HS-27A (cell line): ENCODE measurements at places on chromosomes 3 and 15.

DNA sequence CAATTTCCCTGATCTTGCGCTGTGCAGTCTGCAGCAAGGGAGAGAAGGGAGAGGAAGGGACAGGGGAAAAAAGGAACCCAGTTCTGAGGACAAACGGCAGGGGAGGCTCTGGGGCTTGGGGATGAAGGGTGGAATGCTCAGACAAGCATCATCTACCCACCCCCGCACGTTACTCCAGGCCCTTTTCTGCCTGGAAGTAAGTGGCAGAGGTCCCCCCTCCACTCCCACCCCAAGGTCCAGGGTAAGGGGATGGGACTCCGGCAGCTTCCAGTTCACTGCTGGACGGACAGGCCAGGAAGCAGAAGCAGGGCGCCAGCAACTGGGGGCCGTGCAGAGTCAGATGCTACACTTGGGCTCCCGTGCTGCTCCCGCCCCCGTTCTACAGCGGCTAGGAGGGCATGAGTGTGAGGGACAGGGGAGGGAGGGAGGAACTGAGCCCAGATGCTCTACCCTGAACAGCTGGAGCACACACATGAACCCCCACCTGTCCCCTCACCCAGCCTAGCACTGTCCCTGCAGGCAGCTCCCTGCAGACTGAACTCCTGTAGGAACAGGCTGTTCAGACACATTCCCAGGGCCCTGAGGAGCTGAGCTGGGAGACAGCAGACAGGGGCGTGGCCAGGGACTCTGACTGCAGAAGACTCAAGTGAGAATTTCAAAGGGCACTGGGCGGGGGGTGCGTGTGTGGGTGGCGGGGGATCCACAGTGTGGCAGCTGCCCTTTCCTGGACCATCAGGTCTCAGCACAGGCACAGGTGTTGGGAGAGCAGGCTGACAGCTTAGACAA is 59.7 kb downstream of the SENP2 start:
- no peak for DNase-seq

GRCh38 chr3:79306934-79307570 is 460.7 kb downstream of the ROBO1 start:
- DNase-seq = no peak

GRCh38 chr3:143139762-143140161 is 20.2 kb downstream of the CHST2 start:
- no peak for DNase-seq

DNA sequence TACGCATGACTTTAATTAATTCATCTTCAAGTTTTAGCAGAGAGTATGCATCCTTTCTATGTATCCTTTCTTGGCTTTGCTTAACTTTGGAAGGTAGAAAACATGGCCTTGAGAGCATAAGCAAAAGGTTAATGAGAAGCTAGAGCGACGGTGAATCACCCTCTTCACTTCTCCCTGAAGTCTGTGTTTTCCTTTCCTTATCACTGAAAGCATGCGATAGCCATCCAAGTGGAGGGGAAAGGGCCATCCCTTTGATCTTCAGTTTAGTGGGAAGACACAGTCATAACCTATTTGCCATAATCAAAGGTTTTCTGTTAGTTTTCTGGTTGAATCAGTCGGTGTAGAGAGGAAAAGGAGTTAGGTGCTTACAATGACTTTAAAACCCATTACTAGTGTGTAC is 354.0 kb upstream of the ROBO2 start:
- DNase-seq = no peak

- no peak for DNase-seq
Observed at GRCh38 chr15:51202783-51203182, 108.1 kb upstream of the TNFAIP8L3 start.

GRCh38 chr3:25957026-25957425 is 167.1 kb downstream of the OXSM start:
- DNase-seq = no peak

GRCh38 chr15:48371961-48372360 is 40.7 kb downstream of the DUT start:
- DNase-seq = no peak

GRCh38 chr3:132265028-132265427 is 52.2 kb upstream of the ACP3 start:
- DNase-seq = no peak

GRCh38 chr3:50883755-50884154 is 209.0 kb downstream of the DOCK3 start:
- DNase-seq = no peak

GRCh38 chr3:158780766-158781165 is 21.1 kb upstream of the MFSD1 start:
- DNase-seq = no peak

DNA sequence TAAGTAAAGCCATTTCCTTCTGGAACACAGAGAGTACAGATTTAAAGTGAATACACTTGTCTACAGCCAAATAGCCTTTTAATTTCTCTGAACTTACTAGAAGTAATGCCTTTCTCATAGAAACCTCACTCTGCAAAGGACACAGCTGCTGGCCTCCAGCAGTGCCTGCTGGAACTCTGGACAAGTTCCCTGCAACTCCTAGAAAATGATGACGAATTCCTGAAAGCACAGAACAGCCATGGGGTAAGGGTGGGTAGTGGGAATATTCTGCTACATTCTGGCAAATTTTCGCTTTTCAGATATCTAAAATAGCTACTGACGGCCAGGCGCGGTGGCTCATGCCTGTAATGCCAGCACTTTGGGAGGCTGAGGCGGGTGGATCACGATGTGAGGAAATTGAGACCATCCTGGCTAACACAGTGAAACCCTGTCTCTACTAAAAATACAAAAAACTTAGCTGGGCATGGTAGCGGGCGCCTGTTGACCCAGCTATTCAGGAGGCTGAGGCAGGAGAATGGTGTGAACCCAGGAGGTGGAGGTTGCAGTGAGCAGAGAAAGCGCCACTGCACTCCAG is 34.4 kb downstream of the RYK start:
- no peak for DNase-seq

DNA sequence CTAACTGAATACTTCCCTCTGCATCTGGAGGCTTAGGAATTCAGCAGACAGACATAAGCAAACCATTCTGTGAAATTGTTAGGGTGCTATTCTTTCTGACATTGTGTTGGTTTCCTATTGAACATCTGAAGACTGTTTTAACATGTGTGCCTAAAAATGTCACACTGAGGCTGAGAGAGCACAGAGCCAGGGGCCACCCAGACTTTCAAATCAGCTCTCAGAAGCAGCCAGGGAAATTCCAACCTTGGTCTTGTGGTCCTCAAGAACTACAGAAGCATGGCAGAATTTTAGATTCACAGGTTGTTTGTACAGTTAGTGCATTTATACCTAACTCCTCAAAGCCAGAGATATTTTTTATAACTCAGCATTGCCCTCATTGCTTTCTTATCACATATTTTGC is 929.2 kb upstream of the CFAP20DC start:
- no peak for DNase-seq

DNA sequence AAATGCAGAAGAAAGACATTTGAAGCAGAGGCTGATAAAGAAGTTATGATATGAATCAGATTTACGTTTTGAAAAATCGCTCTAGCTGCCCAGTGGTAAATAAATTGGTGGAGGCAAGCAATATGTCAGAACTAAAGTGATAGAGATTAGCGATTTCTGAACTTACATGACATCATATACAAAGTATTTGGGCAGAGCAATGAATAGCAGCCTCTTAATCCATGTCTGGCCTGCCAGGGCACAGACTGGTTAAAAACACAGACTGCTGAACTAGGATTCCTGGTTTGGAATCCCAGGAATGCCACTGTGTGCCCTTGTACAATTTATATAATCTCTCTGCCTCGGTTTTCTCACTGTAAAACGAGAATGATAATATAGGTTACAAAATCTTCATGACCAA is 243.1 kb upstream of the SETMAR start:
- DNase-seq = no peak

- DNase-seq = no peak
Observed at GRCh38 chr15:25846377-25846776, 16.8 kb downstream of the ATP10A start.

GRCh38 chr3:48088056-48088748 is 72.0 kb upstream of the MAP4 start:
- DNase-seq = peak; percentile 49

DNA sequence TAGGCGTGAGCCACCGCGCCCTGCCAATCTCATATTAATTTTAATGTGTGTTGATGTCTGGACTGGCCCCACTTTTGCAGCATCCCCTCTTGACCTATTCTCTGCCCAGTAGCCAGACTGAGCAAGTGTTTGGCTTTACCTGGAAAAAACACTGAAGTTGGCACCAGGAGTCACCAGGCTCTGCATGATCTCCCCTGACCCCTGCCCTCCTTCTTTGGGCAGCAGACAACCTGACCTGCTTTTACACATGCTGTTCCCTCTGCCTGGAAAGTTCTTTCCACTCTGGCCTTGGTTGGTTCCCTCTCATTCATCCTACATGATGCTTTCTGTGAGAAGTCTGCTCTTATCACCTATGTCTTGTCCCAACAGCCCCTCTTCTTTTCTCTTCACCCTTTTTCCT is 67.9 kb upstream of the SLC2A2 start:
- no peak for DNase-seq

- no peak for DNase-seq
Observed at GRCh38 chr3:128936341-128936740, 56.9 kb downstream of the ACAD9 start.

GRCh38 chr3:134916276-134916961 is 121.4 kb downstream of the EPHB1 start:
- no peak for DNase-seq
